Fibroblast of gingiva (primary cell): ENCODE measurements at places on chromosomes 3 and 15.

GRCh38 chr3:39287216-39288164 is 7.7 kb upstream of the CX3CR1 start:
- DNase-seq = peak; percentile 7

- DNase-seq = peak; percentile 78
Observed at GRCh38 chr3:40584625-40585189, 59.9 kb downstream of the ZNF621 start.

GRCh38 chr15:57857871-57858270 is 151.4 kb downstream of the POLR2M start:
- DNase-seq = no peak

DNA sequence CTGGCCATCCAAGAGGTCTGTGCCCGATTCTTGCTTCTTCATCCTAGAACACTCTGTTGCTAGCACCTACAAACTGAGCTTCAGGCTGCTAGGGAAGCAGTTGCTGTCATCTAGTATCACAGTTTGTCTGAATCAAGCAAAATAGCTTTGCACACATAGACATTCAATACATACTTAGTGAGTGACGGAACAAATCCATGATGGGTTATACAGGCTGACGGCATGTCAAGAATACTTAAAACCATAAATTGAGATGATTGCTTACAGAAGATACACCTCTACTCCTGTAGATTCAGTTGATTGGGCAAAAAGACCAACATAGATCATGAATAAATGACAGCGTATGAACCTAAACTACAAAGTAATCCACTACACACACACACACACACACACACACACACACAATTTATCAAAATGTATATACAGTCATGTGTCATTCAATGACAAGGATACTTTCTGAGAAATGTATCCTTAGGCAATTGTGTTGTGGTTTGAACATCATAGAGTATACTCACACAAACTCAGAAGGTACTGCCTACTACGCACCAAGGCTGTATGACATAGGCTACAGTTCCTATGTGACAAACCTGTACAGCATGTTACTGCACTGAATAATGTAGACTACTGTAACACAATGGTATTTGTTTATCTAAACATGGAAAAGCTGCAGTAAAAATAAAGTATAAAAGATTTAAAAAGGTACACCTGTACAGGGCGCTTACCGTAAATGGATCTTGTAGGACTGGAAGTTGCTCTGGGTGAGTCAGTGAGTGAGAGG is 14.4 kb upstream of the HEG1 start:
- DNase-seq = no peak

DNA sequence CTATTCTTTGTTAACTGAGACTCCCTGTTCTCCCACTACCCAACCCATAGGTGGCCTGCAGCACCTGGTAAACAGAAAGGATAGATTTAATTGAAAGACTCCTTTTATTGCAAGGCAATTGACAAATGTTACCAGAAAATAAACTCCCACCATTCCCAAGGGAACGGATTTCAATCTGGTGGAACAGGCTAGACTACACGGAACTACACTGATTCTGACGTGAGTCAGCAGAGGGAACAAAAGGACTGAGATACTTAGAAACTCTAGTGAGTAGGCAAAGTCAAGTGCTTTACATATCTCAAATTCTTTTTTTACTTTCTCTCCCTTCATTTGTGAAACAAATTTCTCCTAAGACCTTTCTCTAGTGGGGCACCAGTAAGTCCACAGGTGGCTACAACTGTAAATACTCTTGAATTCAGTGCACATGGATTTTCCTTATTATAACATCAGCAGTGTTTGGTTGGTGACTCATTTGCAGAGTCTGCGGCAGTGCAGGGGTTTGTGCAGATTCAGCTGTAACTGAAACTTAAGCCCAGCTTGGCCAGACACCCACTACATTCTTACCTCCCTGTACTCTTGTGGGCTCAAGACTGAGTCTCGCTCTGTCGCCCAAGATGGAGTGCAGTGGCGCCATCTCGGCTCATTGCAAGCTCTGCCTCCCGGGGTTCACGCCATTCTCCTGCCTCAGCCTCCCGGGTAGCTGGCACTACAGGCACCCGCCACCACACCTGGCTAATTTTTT is 34.3 kb upstream of the PLSCR2 start:
- DNase-seq = peak; percentile 86

DNA sequence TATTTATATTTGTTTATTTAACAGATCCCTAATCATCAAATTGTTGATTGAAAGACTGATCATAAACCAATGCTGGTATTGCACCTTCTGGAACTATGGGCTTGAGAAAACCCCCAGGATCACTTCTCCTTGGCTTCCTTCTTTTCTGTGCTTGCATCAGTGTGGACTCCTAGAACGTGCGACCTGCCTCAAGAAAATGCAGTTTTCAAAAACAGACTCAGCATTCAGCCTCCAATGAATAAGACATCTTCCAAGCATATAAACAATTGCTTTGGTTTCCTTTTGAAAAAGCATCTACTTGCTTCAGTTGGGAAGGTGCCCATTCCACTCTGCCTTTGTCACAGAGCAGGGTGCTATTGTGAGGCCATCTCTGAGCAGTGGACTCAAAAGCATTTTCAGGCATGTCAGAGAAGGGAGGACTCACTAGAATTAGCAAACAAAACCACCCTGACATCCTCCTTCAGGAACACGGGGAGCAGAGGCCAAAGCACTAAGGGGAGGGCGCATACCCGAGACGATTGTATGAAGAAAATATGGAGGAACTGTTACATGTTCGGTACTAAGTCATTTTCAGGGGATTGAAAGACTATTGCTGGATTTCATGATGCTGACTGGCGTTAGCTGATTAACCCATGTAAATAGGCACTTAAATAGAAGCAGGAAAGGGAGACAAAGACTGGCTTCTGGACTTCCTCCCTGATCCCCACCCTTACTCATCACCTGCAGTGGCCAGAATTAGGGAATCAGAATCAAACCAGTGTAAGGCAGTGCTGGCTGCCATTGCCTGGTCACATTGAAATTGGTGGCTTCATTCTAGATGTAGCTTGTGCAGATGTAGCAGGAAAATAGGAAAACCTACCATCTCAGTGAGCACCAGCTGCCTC is 14.7 kb downstream of the THBS1 start:
- peak; percentile 78 for DNase-seq

GRCh38 chr15:74228723-74229081 is 7.4 kb upstream of the CCDC33 start:
- no peak for DNase-seq

DNA sequence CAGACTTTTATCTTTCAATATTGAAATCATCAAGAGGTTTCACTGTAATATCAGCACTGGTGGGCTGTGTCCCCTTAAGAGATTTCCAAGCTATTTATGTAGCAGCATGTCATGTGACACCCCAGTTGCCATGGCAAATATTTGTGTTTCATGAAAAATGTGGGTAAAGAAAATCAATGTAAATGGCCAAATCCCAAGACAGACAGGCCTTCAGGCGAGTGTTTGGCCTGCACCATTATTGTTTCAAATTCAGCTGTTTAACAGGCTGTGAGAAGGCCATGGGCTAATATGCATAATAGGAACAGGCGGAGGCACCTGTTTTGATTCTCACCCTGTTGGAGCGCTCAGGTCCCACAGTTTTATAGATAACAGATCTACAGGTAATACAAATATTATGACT is 104.2 kb downstream of the IQCH start:
- no peak for DNase-seq
